Left ventricle myocardium superior (tissue), 1 donor: ENCODE measurements at places on chromosomes 1 and 21. TPM values are rescaled to one million over a fixed set of nuclear protein-coding genes. Genes with fewer than 3 reads are reported as not detected.

- DNase-seq = no peak
Measured at GRCh38 chr1:91895832-91896556, 10.0 kb upstream of the TGFBR3 start.

CFAP74 gene
- total RNA-seq = not detected

DNA sequence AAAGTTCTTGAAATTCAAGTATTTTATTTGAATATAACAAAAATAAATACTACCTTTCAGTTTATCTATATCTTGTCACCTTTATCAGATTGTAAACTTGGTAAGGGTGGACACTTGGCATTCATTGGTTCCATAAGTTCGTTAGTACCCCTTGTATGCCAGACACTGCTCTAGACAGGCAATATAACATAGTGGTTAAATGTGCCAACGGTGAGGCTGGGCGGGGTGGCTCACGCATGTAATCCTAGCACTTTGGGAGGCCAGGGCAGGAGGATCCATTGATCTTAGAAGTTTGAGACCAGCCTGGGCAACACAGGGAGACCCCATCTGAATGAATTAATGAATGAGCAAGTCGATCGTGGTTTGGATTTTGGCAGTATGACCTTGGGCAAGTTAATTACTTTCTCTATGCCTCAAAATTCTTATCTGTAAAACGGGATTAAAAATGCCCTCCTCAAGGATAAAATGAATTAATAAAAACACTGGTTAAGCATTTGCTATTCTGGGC lies 26.3 kb upstream of the SH3D21 start:
- DNase-seq = no peak

DNA sequence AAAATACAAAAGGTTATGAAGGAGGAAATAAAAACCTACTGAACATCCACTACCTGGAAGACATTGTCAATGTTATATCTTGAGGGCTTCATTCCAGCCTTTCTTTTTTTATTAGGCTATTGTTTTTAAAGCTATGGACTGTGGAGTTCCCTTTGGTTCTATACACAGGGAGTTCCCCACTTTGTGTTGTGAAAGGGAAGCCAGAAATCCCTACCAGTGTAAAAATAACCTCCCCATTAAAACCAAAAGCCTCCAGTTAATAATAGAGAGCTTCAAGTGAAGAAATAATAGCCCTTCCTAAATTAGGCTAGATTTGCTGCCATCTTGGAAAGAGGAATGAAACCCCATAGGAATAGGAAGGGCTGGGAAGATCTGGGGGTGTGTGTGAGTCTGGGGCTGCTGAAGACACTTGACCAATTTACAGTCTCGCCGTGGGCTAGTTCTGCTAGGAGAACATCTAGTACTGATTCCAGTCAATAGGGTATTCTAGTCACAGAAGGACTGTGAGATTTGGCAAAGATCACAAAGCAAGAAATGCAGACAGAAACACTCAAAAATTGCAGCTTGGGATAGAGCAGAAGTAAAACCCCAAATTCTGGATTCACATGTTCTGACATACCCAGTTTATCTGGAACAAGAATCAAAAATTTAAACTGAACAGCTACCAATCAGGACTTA lies 32.4 kb upstream of the PTGFRN start:
- no peak for DNase-seq

CHI3L2 gene
- 4.7 TPM for total RNA-seq

CACNA1S gene
- not detected for total RNA-seq

- no peak for DNase-seq
Measured at GRCh38 chr1:230170622-230171021, 103.6 kb downstream of the GALNT2 start.

DNA sequence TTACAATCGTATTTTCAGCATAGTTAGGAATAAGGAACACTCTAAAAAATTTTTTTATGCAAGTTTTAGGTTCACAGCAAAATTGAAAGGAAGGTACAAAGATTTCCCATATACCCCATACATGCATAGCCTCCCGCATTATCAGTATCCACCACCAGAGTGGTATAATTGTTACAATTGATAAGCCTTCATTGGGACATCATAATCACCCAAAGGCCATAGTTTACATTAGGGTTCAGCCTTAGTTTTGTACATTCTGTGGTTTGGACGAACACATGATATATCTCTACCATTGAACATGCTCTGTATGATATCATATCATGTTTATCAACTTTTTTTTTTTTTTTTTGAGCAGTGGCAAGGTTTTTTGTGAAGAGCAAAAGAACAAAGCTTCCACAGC lies 180.0 kb downstream of the SDCCAG8 start:
- DNase-seq = no peak

- no peak for DNase-seq
Measured at GRCh38 chr1:18996548-18997177, 40.2 kb upstream of the IFFO2 start.

- peak; percentile 2 for DNase-seq
Measured at GRCh38 chr1:53543130-53543777, 84.1 kb downstream of the DMRTB1 start.

MAGOH gene
- total RNA-seq = 25.0 TPM
